Uterus (tissue), 4 donors: ENCODE measurements at places on chromosomes 3 and 15. TPM values are rescaled to one million over a fixed set of nuclear protein-coding genes. Genes with fewer than 3 reads are reported as not detected.

Gene ZNF860
- total RNA-seq: 1.9 TPM

Gene TEX55
- not detected for total RNA-seq

Gene WDR93
- total RNA-seq: 1.5 TPM

Gene ABCF3
- total RNA-seq: 29.5 TPM

Gene CCR1
- total RNA-seq: 9.1 TPM

Gene RHOV
- not detected for total RNA-seq

Gene IRAK2
- total RNA-seq: 3.5 TPM

Gene C3orf22
- total RNA-seq: not detected

Gene TM4SF18
- 35.5 TPM for total RNA-seq

Gene BTLA
- not detected for total RNA-seq

Gene POPDC2
- 35.3 TPM for total RNA-seq

DNA sequence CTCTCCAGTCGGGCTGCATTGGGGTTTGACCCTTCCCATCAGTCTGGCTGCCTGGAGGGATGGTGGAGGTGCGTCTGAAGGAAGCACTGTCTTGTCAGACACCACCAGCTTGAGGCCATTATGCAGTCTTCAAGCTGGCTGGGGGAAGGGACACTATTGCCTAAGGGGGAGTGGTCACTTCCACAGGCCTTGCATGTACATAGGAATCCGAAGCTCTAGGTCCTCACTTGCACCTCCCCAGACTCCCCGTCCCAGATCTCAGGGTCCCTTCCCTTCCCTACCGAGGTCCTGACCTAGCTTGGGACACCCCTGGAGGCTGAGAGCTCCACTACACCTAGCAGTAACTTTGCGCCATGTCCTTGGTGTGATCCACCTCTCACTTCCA is 48.6 kb upstream of the KLF13 start:
- DNase-seq: peak; percentile 9

GRCh38 chr3:23085261-23085660 is 117.9 kb upstream of the UBE2E2 start:
- DNase-seq: no peak

GRCh38 chr3:156787926-156788663 is 38.1 kb upstream of the LEKR1 start:
- no peak for DNase-seq

DNA sequence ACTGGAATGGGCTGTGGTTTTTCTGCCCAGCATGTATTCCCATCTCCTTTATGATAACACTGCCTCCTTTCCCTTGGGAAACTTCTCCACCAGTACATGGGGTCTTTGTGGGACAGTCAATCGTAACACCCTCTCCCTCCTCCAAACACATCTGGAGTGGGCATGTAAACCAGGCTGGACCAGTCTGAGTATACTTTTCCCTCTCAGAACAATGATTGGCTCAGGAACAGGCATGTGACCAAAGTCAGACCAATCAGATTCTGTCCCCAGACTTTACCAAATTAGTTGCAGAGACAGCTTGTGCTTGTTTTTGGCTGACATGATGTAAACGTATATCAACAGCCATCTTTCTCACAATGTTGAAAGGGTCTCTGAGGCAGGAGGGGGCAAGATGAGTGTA is 97.1 kb upstream of the CRBN start:
- no peak for DNase-seq

DNA sequence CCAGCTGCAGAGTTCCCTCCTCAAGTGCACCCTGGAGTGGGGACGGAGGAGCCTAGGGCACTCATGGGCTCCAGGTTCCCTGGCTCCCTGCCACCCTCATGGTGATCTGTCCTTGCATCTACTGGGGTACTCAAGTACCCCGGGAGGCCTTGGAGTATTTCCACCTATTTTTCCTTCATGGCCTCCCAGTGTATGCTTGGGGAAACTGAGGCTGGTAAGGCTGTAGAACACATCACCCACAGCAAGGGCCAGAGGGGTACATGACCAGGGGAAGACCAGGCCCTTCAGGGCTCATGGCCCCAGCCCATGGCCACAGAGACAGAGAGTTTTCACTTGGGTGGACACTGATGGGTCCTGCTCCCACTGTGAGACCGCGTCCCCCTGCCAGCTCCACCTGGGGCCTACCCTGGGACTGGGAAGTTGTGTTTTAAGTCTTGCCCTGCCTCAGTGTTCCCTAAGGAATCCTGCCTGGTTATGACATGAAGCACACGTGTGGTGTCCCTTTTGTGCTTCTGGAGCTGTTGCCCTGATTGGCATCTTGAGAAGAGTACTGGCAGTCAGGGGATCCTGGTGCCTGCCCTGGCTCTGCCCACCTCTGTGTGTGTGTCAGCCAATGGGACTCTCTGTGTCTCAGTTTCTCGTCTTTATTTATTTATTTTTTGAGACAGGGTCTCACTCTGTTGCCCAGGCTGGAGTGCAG is 132.8 kb downstream of the TJP1 start:
- peak; percentile 11 for DNase-seq

- DNase-seq: no peak
Observed at GRCh38 chr3:60080648-60081047, 1030.8 kb upstream of the CFAP20DC start.

GRCh38 chr3:13277196-13277813 is 142.8 kb downstream of the NUP210 start:
- no peak for DNase-seq

- DNase-seq: no peak
Observed at GRCh38 chr3:21377071-21377769, 373.8 kb downstream of the ZNF385D start.

DNA sequence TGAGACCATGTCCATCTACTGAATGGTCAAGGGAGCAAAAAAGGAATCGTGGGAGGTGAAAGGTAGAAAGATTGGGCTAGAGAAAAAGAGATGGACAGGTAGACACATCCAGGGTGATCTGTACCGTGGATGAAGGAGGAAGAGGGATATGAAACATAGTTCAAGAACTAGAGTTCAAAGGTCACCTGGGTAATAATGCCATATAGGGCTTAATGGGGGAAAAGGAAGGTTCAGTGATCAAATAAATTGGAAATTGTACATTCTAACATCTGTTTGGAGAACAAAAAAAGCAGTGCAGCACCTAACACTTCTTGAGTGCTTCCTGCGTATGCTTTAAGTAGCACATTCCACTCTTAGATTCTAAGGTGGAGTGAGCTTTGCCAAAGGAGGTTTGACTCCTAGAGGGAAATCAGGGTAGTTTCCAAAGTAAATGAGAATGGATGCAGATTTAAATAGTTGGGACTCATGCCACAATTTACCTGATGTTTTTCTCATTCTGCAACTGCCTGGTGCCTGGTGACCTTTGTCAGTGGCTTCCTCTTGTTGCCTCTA is 46.6 kb downstream of the MITF start:
- DNase-seq: no peak

DNA sequence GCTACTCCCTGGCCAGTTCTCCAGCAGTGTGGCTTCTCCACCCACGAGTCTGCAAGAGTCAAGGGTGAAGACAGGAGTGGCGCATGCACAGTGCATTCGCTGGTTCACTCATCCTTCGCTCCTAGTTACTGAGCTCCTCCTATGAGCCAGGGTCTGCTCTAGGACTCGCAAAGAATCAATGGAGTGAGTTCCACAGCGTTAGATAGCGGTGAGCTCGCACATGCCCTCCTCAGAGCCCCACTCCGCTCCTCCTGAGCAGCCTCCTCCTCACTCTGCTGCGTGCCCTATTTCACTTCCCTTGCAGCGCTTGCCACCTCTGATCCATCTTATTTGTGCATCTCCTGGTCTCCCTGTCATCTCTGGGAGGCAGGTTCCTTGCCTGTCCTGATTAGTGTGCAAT is 63.0 kb downstream of the NUP210 start:
- no peak for DNase-seq

DNA sequence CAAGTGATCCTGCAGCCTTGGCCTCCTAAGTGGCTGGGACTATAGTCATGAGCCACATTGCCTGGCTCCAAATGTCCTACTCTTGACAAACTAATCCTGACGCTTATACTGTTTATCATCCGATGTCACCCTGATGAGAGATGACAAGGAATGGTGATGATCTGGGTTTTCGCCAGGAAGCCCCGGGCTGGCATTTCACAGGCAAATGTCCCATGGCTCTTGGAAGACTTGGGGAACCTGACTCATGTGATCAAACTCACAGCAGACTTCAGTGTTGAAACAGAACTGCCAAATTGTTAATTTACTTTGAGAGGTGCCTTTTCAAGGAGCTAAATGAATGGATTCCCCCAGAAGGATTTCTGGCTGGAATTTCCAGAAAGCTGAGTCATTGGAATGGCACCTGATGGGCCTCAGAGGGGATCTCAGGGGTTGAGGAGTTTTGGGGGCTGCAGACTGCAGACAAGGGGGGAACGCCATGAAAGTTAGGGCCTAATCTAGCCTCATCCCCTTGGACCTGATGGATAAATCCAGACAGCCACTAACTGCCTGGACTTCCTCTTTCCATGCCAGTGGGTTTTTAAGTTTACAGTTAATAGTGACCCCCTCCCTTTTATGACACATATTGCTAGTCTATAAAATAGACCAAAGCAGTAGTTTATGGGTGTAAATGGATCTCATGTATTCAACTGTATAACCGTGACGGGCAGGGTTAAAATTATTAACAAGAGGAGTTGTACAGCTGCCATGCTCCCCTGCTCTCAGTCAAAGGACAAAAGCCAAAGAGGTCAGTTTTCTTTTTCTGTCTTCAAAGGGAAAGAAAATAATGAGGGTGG is 146.6 kb downstream of the CHSY1 start:
- no peak for DNase-seq

DNA sequence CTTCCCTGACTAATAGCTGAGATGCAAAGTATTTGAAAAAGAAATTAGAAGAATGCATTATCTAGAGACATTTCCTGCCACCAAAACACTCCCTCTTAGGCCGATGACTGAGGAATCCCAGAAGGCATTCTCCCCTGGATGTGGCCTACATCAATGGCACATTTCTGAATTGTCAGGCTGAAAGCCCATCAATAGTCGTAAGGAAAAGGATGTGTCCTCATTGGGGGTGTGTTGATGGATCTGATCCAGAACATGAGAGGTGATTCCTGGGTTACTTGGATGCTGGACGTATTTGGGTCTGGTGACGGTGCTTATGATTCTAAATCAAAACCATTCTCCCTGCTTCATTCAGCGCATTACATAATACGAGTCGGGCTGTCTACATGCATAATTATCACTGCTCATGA is 216.9 kb upstream of the CDIN1 start:
- DNase-seq: no peak

DNA sequence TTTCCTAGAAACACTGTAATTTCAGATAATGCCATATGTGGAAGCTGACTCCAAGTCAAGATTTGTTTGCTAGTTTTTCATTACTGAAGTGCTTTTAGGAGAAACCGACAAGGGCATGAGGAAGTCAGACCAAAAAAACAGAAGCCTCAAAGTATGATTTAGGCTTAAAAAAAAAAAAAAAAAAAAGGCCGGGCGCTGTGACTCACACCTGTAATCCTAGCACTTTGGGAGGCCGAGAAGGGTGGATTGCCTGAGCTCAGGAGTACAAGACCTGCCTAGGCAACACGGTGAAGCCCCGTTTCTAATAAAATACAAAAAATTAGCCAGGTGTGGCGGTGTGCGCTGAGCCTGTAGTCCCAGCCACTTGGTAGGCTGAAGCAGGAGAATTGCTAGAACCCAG is 11.6 kb downstream of the RPL15 start:
- no peak for DNase-seq

GRCh38 chr3:180918542-180918941 is 6.1 kb downstream of the FXR1 start:
- DNase-seq: no peak

GRCh38 chr3:24773798-24774197 is 279.1 kb upstream of the THRB start:
- DNase-seq: peak; percentile 25

GRCh38 chr15:75104804-75105557 is 81.6 kb downstream of the PPCDC start:
- DNase-seq: no peak

DNA sequence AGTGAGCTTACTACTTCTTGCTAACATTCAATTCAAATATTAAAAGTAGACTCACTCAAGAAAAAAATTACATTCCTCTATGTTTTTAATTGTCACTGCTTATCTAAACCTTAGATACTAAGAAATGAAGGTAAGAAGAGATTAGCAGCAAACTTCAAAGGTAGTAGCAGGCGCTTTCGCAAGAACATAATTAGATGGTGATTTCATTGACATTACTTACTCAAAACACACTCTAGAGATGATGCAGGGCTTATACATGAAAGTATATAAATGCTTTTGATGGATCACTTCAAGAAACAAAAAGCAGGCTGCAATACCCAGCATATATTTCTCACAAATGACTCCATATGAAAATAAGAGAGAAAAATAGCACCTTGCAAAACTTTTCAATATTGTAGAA is 86.8 kb downstream of the FSIP1 start:
- no peak for DNase-seq

- DNase-seq: no peak
Observed at GRCh38 chr3:197847866-197848401, 56.9 kb downstream of the LRCH3 start.

- no peak for DNase-seq
Observed at GRCh38 chr3:120168038-120168437, 73.8 kb upstream of the GSK3B start.

DNA sequence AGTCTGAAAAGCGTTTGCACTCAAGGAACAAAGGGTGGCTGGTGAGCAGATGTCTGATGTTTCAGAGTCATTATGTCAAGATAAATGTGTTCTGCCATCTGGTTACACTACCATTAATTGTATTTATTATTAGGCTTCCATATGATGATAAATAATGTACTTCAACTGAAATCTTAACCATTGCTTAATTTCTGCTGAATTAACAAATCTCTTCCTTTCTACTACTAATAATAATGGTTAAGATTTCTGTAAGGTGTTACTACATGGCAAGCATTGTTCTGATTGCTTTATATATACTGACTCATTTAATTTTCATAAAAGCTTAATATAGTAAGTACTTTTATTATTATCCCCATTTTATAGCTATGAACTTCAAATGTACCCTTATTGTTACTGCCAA is 68.4 kb upstream of the GALNT15 start:
- DNase-seq: no peak

GRCh38 chr3:181493423-181493822 is 218.3 kb upstream of the SOX2 start:
- DNase-seq: no peak

DNA sequence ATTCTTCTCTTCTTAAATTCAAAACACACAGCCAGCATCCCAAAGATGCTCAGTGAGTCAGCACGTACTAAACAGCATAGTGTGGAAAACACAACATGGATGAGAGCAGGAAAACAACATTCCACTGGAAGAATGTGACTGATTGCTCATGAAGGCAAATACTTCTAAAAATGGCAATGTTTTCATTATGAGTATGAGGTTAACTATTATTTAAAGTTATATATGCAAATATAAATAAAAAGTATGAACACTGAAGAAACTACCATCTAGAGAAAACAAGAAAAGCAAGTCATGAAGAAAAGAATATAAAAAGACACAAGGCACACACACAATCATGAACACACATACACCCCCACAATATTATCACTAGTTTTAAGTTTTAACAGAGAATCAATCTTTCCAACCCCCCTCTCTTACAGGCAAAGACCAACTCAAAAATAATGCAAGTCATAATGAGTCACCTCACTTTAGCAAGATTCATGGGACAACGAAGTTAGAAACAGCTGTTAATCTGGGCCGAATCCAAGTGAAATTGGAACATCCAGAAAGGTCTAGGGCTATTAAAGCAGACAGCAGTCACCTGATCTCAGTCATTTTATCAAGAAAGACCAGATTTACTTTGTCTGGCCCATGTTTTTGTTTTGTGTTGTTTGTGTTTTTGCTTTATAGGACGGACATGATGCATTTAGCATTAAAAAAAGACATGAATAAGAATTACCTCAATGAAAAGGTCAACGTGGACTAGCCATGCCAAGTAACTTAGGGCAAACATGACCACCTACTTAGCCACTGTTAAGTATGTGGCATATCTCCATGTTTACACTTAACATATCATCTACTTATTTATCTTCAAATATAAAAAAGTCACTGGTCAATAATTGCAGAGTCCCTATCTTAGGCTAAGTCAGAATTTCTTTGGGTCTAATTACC is 18.1 kb downstream of the GBE1 start:
- peak; percentile 37 for DNase-seq
